ENCODE measurements at places on chromosomes 1 and 21.

DNA sequence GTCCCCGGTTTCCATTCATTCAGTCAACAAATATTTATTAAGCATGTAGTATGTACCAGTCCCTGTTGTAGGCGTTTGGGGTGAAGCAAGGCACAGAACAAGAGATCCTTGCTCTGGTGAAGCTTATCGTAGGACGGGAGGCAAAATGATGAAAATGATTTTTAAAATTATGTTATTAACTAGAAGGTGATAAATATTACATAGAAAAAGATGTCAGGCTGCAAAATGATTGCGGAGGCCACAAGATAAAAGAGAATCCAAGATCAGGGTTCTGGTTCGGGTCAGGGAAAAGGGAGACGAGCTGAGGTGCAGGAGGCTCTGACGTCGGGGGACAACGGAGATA lies 602 bp upstream of the CGN start:
- DNase-seq: no peak

DNA sequence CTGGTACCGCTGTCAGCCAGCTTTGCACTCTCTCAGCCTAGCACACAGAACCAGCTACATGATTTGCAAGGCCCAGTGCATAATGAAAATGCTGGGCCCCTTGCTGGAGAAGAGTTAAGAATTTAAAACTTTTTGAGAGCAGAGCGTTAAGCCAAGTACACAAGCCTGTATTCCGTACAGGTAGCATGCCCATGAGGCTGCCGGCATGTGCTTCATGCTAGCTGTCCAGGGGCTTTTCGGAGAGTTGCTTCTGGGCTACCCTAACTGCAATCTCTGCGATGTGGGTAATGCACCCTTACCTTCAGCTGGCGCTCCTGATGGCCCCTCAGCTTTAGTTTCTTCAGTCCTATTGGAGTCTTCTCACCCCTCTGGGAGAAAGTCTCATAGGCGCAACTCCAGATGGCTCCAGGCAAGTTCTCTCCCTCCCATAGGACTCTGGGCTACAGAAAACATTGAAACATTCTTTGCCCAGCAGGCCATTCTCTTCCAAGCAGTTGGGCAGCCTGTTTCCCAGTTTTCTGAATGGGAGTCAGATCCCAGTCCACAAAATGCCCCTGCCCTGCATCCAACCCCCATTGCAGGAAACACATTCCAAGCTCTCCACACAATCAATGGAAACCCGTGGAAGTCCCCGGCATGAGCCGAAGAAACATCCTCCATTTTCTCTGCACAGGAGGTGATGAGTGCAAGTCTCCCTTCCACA lies 5.7 kb upstream of the AKT3 start:
- DNase-seq: no peak

DNA sequence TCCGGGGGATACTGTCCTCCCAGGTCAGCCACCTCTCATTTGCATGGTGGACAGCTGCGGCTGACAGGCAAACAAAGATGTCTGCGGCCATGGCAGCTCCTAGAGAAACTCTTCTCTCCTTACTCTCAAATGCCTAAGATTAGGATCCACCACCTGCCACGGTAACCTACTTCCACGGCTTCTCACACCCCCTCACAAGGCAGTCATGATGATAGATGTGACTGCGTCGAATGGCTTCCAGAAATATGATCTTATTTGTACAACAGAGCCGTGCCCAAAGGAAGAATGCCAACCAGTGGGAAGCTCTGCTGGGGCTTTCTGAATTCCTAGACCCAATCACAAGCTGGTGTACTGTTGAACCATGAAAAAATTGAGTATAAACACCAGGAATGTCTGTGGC lies 73.4 kb downstream of the BACE2 start:
- DNase-seq: no peak

GRCh38 chr1:186615332-186615731 lies 64.9 kb downstream of the PTGS2 start:
- no peak for DNase-seq

GRCh38 chr1:233364026-233364425 lies 36.5 kb downstream of the MAP3K21 start:
- no peak for DNase-seq

DNA sequence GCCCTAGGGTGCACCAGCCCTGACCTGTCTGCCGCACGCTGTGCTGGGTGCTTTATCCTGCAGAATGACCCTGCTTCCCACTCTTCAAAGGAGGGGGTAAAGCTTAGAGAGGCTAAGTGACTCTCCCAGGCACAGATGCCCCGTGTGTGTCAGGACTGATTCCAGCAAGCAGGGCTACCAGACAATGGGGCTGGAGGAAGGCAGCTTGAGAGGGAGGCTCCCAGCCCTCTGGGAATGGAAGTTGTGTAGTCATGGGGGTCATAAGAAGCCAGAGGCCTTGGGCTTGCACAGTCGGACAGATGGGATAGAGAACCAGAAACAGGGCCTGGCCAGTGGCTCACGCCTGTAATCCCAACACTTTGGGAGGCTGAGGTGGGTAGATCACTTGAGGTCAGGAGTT lies 94.1 kb upstream of the KLHDC7A start:
- no peak for DNase-seq

DNA sequence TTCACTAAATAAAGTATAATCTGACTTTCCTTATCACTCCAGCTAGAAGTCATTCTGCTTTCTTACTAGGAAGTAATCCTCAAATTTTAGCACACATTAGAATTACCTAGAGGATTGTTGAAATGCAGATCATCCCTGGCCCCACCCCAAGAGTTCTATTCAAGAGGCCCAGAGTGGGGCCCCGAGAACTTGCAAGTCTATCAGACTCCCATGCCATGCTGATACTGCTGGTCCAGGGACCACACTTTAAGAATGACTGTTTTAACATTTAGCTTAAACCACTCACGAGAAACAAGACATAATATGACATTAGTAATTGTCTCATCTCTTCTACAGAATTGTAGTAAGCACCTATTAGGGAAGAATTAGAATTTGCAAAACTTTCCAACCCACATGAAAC lies 7.7 kb upstream of the SYNJ1 start:
- no peak for DNase-seq

DNA sequence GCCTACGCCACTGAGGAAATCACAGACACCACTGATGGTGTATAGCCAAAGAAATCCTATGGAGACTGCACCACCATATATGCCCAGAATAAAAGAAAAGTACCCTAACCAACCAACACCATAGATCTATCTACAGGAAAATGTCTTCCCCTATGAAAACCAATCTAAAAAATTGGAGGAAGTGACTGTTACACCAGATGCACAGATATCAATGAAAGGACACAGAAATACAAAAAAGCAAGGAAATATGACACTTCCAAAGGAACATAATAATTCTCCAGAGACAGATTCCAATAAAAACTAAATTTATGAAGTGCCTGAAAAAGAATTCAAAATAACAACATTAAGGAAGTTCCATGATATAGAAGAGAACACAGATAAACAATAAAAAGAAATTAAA lies 56.8 kb upstream of the BCL10 start:
- no peak for DNase-seq

DNA sequence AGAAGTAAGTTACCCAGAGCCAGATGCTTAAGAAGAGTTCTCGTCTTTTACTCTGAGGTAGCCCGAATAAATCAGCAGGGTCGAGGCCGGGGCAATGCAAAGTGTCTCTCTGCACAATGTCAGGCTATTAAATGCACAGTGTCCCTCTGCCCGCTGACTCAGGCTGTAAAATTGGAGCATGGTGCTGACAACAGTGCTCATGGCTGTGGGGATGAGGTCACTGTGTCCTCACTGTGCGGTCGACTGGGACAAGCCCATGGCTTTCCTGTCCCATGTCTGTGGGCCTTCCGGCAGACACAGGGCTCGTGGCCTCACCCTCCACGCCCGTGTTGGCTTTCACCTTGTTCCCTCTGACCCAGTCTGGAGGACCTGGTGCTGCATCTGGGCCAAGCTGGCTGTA lies 14.6 kb upstream of the SLC2A1 start:
- no peak for DNase-seq

GRCh38 chr1:115172270-115172669 lies 83.0 kb upstream of the TSPAN2 start:
- no peak for DNase-seq

GRCh38 chr1:116994411-116994810 lies 7.1 kb upstream of the CD101 start:
- DNase-seq: no peak

DNA sequence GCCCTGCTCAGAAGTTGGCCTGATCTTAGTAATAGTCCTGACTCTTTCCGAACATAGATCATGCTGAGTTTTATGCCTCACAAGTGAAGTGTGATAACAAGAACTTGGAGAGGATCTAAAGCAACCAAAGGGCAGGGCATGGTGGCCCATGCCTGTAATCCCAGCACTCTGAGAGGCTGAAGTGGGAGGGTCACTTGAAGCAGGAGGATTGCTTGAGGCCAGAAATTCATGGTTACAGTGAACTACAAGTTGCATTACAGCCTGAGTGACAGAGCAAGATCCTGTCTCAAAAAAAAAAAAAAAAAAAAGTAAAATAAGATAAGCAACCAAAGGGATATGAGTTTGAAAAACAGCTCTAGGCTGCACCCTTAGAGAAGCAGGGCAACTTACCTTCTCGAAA lies 18.5 kb upstream of the BCL9 start:
- no peak for DNase-seq

GRCh38 chr1:51341876-51342496 lies 11.6 kb upstream of the TTC39A start:
- no peak for DNase-seq

- no peak for DNase-seq
Observed at GRCh38 chr1:42679364-42679983, 2.7 kb upstream of the YBX1 start.

DNA sequence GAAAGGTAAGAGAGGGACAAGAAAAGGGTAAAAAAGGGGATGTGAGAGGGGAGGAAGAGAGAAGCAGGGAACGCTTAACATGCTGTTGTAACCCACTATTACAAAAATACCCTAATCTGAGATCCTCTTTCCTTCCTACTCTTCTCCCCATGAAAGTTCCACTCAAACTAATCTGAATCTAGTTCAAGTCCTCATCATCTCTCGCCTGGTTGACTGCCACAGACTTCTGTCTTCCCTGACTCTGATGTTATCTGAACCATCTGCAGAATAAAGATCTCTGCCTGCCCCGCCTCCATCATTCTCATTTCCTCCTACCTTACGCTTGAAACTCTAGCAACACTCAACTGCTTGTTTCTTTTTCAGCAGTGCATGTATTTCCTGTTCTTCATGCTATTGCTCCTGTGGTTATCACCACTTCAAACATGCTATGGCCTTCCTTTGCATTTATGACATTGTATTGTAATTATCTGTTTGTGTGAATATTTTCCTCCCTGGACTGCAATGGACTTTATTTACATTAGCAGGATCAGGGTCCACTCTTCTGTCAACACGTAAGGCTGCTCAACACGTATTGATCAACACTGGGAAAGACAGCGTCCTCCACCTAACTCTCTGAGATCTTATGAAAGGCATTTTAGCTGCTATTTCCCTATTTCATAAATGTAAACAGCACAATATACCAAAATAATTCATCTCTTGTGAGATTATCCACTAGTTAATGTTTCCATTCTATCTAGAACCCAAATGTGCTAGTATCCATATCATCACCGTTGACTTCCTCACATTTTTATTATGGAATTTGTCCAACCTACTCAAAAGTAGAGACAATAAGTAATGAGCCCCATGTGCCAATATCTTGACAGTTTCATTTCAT lies 215.5 kb upstream of the USP25 start:
- no peak for DNase-seq

DNA sequence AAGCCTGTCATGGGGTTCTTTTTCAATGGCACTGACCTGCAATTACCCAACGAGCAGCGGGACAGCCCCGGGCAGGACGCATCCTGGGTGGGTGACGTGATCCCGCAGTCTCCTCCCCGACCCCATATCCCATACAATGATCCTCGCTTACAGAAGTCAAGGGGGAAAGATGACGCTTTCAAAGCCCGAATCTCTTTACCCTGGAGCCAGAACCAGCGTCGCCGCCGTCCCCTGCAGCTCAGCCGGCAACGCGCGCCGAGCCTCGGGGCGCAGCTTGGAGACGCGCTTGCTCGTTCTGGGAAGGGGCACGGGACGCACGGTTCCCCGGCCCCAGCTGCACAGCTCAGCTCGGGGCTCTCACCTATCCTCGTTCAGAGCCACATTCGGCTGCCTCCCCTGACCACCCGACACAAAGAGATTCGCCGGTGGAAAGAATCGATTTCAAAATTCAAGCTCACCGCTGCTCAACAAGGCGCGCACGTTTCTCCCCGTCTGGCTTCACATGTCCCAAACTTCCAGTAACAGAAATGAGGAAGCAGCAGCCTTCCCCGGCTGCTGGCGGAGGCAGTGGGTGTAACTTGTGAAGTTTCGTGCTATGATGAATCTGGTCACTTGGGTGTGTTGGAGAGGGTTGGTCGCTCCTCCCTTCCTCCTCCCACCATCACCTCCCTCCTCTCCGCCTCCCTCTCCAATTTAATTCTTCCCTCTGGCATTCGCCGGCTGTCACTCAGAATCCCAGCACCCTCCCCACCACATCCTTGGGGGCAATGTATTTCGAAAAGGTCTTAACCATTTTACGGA lies at the start of gene TIAM1:
TIAM1 (minus strand) TSS at position 582 of the 801 bp plus-strand sequence. CDS start 77,289 bp downstream, outside the sequence.
- no peak for DNase-seq

DNA sequence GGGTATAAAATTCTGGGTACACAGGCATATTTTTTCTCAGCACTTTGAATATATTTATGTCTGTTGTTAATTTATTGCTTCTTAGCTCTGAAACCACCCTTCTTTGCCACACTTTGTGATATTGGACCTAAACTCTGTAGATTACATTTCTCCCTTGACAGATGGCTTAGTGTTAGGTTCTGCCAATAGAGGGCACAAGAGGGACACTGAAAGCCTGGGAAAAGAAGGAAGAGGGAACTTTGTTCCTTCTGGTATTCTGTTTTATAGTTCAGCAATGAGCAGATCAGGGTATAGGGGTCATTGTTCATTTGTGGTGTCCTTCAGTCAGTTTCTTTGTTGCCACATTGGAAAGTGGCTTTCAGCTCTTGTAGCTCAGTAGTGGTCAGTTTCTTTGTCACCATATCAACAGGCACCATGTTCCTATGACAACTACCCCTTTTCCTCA lies 423.5 kb upstream of the PROX1 start:
- peak; percentile 26 for DNase-seq

- no peak for DNase-seq
Observed at GRCh38 chr1:235834620-235835019, 32.1 kb downstream of the LYST start.

DNA sequence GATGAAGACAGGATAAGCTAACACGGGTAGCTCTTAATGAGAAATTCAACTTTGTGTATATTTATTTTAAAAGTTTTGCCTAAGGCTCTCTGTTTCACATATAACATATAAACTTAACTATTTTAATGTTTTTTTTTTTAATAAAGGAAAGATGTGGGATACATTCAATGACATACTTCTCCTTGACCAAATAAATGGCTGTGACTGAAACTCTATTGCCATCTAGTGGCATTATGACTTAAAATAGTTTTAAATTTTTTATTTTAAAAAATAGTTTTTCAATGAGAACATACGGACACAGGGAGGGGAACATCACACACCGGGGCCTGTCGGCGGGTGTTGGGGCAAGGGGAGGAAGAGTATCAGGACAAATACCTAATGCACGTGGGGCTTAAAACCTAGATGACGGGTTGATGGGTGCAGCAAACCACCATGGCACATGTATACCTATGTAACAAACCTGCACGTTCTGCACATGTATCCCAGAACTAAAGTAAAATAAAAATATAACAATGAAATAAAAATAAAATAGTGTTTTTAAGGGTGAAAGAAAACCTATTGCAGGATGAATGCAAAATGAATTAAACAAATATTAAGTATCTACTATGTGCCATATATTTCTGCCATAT lies 83.4 kb downstream of the LYST start:
- peak; percentile 14 for DNase-seq
